ENCODE measurements at places on chromosomes 16 and 17.

GRCh38 chr17:7651097-7651664 is 455 bp downstream of the ATP1B2 start:
- H3K27me3 ChIP-seq, result peaks cover 45% of the 10 kb centered on the region
- peak overlapping the region; percentile 78 for H3K4me3 ChIP-seq
- no peak for DNase-seq
- no peaks in the 10 kb centered on the region for H3K36me3 ChIP-seq

DNA sequence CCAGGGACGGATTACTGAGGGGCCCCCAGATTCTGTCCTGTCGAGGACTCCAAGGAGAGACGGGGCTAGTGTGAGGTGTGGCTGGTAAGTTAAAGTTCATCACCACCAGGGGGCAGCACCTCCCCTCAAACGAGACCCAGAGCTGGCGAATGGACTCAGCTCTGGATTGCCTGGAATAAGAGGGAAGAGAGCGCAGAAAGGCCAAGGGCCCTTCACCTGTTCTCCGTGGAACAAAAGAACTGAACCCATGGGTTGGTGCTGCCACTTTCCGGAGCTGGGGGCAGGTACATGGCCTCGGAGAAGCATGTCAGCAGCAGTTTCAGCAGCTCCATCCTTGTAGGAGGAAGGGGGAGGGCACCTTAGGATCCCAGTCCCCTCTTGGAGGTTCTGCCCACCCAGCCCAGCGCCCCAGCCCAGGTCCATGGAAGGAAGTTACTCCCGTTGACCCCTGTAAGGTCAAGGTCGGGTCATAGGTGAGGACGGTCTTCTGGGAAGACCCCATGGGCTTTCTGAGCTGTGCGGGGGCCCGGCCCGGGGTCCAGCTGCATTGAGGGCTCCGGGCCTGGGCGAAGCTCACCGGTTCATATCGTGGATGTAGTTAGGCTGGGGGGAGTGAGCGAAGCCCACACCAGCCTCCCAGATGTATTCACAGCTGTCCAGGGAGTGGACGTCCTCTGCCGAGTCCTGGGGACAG is 10.8 kb downstream of the HID1 start:
- H3K4me3 ChIP-seq, result no peak overlapping the region
- DNase-seq, result peak; percentile 96
- peaks cover 3% of the 10 kb centered on the region for H3K27me3 ChIP-seq
- H3K4me1 ChIP-seq, result no peaks in the 10 kb centered on the region
- no peak overlapping the region for H3K27ac ChIP-seq
- H3K36me3 ChIP-seq, result no peaks in the 10 kb centered on the region

DNA sequence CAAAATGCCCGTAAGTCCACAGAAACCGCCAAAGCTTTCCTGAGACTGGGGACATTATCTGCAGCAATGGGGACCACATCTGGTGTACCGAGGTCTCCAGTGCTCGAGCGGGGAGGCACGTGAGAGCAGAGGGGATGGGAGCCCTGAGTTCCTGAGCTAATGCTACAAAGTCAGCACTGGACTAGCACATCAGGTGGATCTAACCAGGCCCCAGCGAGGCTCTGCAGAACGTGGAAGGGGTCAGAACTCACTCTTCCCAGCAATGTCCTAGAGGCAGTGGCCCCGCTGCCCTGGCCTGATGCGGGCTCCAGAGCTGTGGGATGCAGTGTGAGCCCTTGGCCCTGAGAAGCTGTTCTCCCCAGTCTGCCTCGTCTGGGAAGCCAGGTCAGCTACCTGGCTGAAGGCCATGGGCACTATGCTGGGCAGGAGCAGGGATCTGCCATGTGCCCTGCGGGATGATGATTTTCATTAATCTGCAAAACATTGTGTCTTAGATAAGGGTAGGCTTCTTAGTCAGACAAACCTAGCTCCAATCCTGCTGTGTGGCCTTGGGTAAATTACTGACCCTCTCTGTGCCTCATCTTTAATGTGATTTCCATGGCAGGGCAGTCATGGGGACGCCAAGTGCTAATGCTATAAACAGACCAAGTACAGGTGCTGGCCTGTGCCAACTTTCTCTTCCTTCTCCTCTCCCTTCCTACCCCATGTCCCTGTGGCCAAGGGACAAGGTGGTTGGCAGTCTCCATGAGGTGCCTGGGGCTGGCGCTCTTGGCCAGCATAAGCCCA is 40.1 kb upstream of the SLC38A10 start:
- no peak overlapping the region for H3K4me3 ChIP-seq
- DNase-seq, result no peak
- H3K27ac ChIP-seq, result no peak overlapping the region

GRCh38 chr16:3022208-3022683 is 1.5 kb downstream of the HCFC1R1 start:
- H3K27ac ChIP-seq, result peak overlapping the region; percentile 96
- DNase-seq, result peak; percentile 96
- peak overlapping the region; percentile 86 for H3K4me3 ChIP-seq
- H3K36me3 ChIP-seq, result peaks cover 2% of the 10 kb centered on the region
- peaks cover 2% of the 10 kb centered on the region for H3K27me3 ChIP-seq

DNA sequence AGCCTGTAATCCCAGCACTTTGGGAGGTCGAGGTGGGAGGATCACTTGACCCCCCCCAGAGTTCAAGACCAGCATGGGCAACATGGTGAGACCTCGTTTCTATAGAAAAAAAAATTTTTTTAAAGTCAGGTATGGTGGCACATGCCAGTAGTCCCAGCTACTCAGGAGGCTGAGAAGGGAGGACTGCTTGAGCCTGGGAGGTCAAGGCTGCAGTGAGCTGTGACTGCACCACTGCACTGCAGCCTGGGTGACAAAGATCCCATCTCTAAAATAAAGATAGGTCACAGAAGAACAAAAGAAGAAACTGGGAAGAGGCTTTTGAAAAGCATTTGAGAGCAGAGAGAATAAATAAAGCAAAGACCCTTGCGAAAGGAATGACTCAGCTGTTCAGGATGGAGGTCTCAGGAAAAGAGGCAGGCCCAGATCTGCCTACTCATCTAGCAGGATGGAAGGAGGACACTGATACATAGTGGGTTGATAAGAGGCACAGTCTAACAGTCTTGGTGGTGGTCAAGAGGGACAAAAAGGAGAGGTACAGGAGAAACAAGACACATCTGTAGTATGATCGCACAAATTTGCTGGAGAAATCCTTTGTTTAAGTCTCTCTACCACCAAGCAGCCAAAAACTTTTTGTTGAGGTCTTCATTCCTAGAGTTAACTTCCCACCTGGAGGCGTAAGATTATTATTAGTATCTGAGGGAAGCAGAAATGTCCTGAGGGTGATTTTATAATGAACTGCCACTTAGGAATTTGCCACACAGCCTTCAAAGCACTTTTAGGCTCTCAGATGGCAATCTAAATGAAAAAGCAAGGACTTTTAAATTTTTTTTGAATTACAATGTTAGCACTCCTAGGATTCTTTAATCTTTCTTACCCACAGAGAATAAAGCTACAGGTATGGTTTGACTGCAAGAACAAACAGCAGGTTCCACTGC is 17.6 kb downstream of the ZSWIM7 start:
- H3K36me3 ChIP-seq, result peaks cover 44% of the 10 kb centered on the region
- peak overlapping the region; percentile 21 for H3K27ac ChIP-seq
- no peaks in the 10 kb centered on the region for H3K27me3 ChIP-seq
- peaks cover 24% of the 10 kb centered on the region for H3K4me1 ChIP-seq

DNA sequence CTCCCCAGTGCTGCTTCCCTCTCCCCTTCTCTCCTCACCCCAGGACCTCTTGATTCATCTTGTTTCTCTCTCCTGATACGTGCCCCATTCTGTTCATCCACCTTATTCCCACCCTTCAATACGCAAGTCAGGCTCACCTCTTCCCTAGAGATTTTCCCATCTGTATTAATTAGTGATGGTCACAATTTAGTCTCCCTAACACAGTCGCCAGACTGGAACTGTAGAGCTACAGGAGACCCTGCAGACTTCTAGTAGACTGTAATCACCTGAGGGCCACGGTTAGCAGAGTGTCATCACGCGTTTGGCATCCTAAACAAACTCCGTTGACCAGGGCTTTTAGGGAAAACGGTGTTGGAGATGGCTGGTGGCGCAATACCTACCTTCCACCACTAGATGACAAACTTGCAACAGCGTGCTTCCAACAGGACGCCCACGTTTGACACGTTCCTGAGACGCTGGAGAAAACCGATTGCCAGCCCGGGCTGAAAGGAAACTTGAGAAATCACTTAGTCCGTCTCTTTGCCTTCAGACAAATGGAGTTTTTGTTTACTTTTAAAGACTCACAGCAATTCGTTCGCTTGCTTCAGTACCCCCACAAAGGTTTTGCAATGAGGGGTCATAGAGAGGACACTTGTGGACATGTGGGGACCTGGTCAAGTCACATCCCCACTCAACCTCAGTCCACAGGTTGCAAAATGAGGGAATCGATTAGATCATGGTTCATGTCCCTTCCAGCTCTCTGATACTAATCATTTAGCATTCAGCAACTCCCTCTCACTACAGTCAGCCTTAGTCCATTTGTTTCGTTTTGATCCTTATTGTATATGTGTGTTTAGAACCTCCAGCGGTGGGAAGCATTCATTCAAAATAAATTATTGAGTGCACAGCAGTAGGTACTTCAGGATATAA is 20.6 kb downstream of the MYL4 start:
- H3K27ac ChIP-seq, result peak overlapping the region; percentile 74
- peak; percentile 93 for DNase-seq
- H3K4me1 ChIP-seq, result peaks cover 32% of the 10 kb centered on the region
- no peaks in the 10 kb centered on the region for H3K36me3 ChIP-seq

GRCh38 chr17:3639981-3640596 is 3.5 kb downstream of the CTNS start:
- no peak for DNase-seq
- peak overlapping the region; percentile 64 for H3K27ac ChIP-seq
- no peak overlapping the region for H3K4me3 ChIP-seq
- H3K27me3 ChIP-seq, result no peaks in the 10 kb centered on the region

- no peaks in the 10 kb centered on the region for H3K36me3 ChIP-seq
- peaks cover 4% of the 10 kb centered on the region for H3K27me3 ChIP-seq
- H3K27ac ChIP-seq, result no peak overlapping the region
- no peak for DNase-seq
- H3K4me3 ChIP-seq, result no peak overlapping the region
Observed at GRCh38 chr17:3917391-3917931, 1.2 kb upstream of the P2RX1 start.

DNA sequence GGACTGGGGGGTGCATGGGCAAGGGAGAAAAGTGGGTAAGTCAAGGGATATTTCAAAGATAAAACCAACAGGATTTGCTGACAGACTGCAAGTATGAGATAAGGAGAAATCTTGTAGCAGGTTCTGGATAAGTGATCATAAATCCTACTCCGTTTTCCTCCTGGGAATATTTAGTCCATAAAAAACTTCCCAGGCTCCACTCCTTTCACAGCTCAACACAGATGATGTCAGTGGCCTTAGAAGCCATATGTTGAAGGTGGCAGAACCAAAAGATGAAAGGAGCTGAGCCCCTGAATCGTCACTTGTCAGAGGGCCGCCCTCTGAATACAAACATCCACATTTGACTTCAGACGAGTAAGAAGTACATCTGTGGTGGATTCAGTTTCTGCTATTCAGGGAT is 71.7 kb downstream of the GRIN2A start:
- no peak for DNase-seq
- no peaks in the 10 kb centered on the region for H3K36me3 ChIP-seq
- H3K27me3 ChIP-seq, result no peaks in the 10 kb centered on the region
- no peaks in the 10 kb centered on the region for H3K4me1 ChIP-seq
- H3K4me3 ChIP-seq, result no peak overlapping the region

GRCh38 chr17:63740464-63741142 is 996 bp downstream of the STRADA start:
- peaks cover 2% of the 10 kb centered on the region for H3K36me3 ChIP-seq
- H3K4me3 ChIP-seq, result peak overlapping the region; percentile 90
- H3K27ac ChIP-seq, result peak overlapping the region; percentile 94
- H3K27me3 ChIP-seq, result no peaks in the 10 kb centered on the region

GRCh38 chr17:76968707-76969597 is 100.7 kb downstream of the MGAT5B start:
- no peaks in the 10 kb centered on the region for H3K36me3 ChIP-seq
- no peak for DNase-seq
- H3K4me1 ChIP-seq, result peaks cover 12% of the 10 kb centered on the region

GRCh38 chr17:64780096-64781013 is 118.2 kb upstream of the SMURF2 start:
- H3K4me3 ChIP-seq, result peak overlapping the region; percentile 70
- peaks cover 12% of the 10 kb centered on the region for H3K36me3 ChIP-seq
- H3K4me1 ChIP-seq, result peaks cover 36% of the 10 kb centered on the region
- no peak for DNase-seq
- peaks cover 8% of the 10 kb centered on the region for H3K27me3 ChIP-seq
- no peak overlapping the region for H3K27ac ChIP-seq

DNA sequence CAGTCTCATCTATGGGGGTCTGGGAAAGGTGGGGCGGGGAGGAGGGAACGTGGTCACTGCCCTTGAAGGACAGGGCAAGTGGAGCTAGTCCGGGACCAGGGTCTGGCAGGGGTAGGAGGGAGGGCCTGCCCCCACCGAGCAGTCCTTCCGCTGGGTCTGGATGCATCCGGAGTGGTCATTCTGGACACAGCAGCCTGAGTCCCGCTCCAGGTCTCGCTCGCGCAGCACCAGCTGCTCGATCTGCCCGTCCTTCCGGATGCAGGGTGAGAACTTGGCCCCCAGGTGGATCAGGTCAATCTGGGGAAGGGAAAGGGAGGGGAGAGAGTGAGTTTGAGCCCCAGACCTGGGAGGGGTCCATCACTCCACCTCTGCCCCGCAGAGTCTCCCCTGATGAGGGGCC is 6.8 kb downstream of the AANAT start:
- no peaks in the 10 kb centered on the region for H3K27me3 ChIP-seq
- no peak for DNase-seq
- no peak overlapping the region for H3K4me3 ChIP-seq
- H3K36me3 ChIP-seq, result no peaks in the 10 kb centered on the region
- H3K27ac ChIP-seq, result no peak overlapping the region
- H3K4me1 ChIP-seq, result no peaks in the 10 kb centered on the region

DNA sequence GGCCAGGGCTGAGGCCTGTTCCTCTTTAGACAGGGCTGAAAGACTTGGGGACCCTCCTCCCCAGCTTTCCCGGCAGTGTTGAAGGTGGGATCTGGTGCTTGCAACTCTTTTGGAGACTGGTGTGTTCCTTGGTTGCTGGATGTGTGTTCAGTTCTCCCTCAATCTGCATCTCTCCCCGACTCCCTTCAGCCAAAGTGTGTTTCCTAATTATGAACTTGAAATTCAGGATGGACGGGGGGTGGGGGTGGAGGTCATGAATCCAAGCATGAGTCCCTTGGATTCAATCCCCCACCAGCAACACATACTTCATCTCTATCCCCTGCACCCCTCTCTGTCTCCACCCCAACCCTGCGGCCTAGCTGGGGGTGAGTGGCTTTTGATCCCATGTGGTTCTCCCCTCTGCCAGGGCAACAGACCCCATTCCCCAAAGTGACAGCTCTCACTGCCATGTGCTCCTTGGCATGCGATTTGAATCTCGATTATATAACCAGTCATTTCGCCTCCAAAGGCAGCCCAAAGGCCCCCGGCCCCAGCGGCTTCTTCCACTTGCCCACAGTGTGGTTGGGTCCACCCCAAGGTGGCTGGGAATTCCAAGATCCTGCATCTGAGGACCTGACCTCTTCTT is 1.3 kb downstream of the ARHGAP23 start:
- peak overlapping the region; percentile 81 for H3K27ac ChIP-seq
- H3K27me3 ChIP-seq, result no peaks in the 10 kb centered on the region
- DNase-seq, result no peak
- H3K4me1 ChIP-seq, result peaks cover 72% of the 10 kb centered on the region
- H3K4me3 ChIP-seq, result peak overlapping the region; percentile 69
- H3K36me3 ChIP-seq, result no peaks in the 10 kb centered on the region

GRCh38 chr16:65285128-65286048 is 163.5 kb upstream of the CDH11 start:
- peak overlapping the region; percentile 54 for H3K4me3 ChIP-seq
- no peaks in the 10 kb centered on the region for H3K36me3 ChIP-seq
- no peak for DNase-seq
- H3K4me1 ChIP-seq, result peaks cover 35% of the 10 kb centered on the region

GRCh38 chr17:37147301-37147812 is 198.6 kb downstream of the AATF start:
- H3K4me1 ChIP-seq, result peaks cover 14% of the 10 kb centered on the region
- H3K36me3 ChIP-seq, result peaks cover 18% of the 10 kb centered on the region
- H3K27ac ChIP-seq, result no peak overlapping the region
- no peaks in the 10 kb centered on the region for H3K27me3 ChIP-seq
